ENCODE measurements at places on chromosomes 2 and 18. TPM values are rescaled to one million over a fixed set of nuclear protein-coding genes. Genes with fewer than 3 reads are reported as not detected.
A peak's percentile ranks its signal among the peaks of the same experiment; 100 is the strongest.

DNA sequence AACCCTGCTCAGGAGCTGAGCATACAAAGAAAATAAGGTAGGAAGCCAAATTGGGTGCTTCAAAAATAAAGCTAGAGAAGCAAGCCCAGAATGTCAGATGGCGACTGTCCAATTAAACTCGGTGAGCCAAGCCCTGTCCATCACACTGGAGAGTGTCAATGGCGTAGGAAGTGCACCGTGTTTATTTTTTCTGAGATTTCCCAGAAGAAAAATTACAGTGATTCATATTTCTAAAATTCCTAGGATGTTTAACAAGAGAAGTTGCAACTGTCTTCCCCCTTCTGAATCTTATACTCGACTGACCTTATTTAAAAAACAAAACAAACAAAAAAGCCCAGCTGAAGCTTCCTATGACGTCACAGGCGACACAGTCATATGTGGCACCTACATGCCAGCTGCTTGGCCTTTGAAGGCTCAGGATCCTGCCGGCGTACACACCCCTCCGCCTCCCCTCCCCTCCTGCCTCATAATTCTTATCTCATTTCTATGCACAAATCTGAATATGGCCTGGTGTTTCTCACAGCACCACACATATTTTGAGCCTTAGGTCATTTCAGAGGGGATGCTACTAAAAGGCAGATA, 60.8 kb downstream of the MBP start:
- no peak for DNase-seq
- H3K36me3 ChIP-seq = peaks cover 5% of the 10 kb centered on the region
- H3K4me1 ChIP-seq = peaks cover 59% of the 10 kb centered on the region
- H3K4me3 ChIP-seq = peak overlapping the region; percentile 34

- DNase-seq = no peak
- H3K27me3 ChIP-seq = no peaks in the 10 kb centered on the region
- H3K36me3 ChIP-seq = no peaks in the 10 kb centered on the region
Observed at GRCh38 chr2:127611076-127611925, 34.7 kb upstream of the GPR17 start.

- no peak for DNase-seq
- H3K27ac ChIP-seq = no peak overlapping the region
- no peaks in the 10 kb centered on the region for H3K4me1 ChIP-seq
- no peaks in the 10 kb centered on the region for H3K36me3 ChIP-seq
- no peak overlapping the region for H3K4me3 ChIP-seq
Observed at GRCh38 chr18:78875016-78875777, 104.4 kb upstream of the SALL3 start.

CRYGC gene
- polyA plus RNA-seq = not detected

SLC1A4 gene
- polyA plus RNA-seq = 8.2 TPM

DLX2 gene
- 0.26 TPM for polyA plus RNA-seq

GRCh38 chr2:24107-24506, 22.2 kb downstream of the FAM110C start:
- H3K4me1 ChIP-seq = peaks cover 6% of the 10 kb centered on the region
- no peaks in the 10 kb centered on the region for H3K36me3 ChIP-seq
- no peak overlapping the region for H3K27ac ChIP-seq
- H3K27me3 ChIP-seq = no peaks in the 10 kb centered on the region
- DNase-seq = no peak

GRCh38 chr2:215994911-215995310, 18.4 kb downstream of the MREG start:
- peaks cover 3% of the 10 kb centered on the region for H3K4me1 ChIP-seq
- no peak overlapping the region for H3K4me3 ChIP-seq
- no peak for DNase-seq
- H3K36me3 ChIP-seq = peaks cover 13% of the 10 kb centered on the region
- no peaks in the 10 kb centered on the region for H3K27me3 ChIP-seq

HOXD13 gene
- polyA plus RNA-seq = not detected

GRCh38 chr18:48814490-48815178, 136.1 kb downstream of the SMAD7 start:
- H3K4me3 ChIP-seq = no peak overlapping the region
- DNase-seq = no peak
- peaks cover 9% of the 10 kb centered on the region for H3K36me3 ChIP-seq
- no peaks in the 10 kb centered on the region for H3K27me3 ChIP-seq

DNA sequence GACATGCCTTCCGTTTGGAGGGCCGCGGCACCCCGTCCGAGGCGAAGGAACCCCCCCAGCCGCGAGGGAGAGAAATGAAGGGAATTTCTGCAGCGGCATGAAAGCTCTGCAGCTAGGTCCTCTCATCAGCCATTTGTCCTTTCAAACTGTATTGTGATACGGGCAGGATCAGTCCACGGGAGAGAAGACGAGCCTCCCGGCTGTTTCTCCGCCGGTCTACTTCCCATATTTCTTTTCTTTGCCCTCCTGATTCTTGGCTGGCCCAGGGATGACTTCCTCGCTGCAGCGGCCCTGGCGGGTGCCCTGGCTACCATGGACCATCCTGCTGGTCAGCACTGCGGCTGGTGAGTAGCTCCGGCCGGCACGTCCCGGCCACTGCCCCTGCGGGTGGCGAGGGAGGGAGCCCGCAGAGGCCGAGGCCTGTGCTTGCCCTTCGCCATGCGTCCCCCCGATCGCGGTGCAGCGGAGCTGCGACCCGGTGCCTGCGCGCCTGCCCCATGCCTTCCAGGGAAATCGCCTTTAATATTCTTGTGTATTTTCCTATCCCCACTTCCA, 1.2 kb downstream of the BMPR2 start:
- H3K4me1 ChIP-seq = peaks cover 14% of the 10 kb centered on the region
- H3K27me3 ChIP-seq = no peaks in the 10 kb centered on the region
- DNase-seq = no peak
- peak overlapping the region; percentile 96 for H3K4me3 ChIP-seq
- peak overlapping the region; percentile 96 for H3K27ac ChIP-seq
- no peaks in the 10 kb centered on the region for H3K36me3 ChIP-seq

- H3K4me3 ChIP-seq = no peak overlapping the region
- no peak for DNase-seq
- H3K27me3 ChIP-seq = no peaks in the 10 kb centered on the region
- H3K4me1 ChIP-seq = peaks cover 3% of the 10 kb centered on the region
Observed at GRCh38 chr2:230043461-230043860, 25.3 kb downstream of the SLC16A14 start.

GRCh38 chr2:237298151-237299118, 115.5 kb downstream of the COL6A3 start:
- H3K36me3 ChIP-seq = no peaks in the 10 kb centered on the region
- no peak overlapping the region for H3K4me3 ChIP-seq
- H3K27ac ChIP-seq = peak overlapping the region; percentile 70

SNRPD1 gene
- polyA plus RNA-seq = 32.6 TPM

DNA sequence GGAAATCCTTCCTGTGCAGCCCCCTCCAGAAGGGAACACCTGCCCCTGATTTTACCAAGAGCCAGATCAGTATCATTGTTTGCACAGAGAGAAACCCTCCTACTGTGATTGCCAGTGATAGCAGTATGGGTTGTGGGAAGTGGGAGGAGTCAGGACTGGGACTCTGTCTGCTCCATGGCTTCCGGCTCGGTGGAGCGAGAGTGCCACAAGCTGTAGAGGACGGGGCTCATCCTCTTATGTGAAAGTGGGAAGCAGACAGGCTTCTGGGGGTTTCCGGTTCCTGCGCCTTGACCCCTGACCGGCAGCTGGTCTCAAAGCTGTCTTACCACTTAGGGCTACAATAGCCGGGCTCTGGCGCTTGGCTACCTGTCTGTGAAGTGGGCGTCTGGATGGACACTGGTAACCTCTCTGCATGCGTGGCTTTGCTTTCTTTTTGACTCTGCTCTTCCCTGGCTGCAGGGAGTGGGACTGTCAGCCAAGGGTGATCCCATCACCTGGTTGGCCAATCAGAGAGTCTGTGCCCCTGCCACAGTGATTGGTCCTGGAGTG, 79.7 kb downstream of the BCL2L11 start:
- peaks cover under 1% of the 10 kb centered on the region for H3K27me3 ChIP-seq
- no peaks in the 10 kb centered on the region for H3K36me3 ChIP-seq
- H3K4me3 ChIP-seq = no peak overlapping the region

- H3K36me3 ChIP-seq = no peaks in the 10 kb centered on the region
- no peak for DNase-seq
- no peaks in the 10 kb centered on the region for H3K27me3 ChIP-seq
Observed at GRCh38 chr2:55147041-55147440, 85.1 kb downstream of the CLHC1 start.

- peaks cover 25% of the 10 kb centered on the region for H3K4me1 ChIP-seq
- H3K27me3 ChIP-seq = no peaks in the 10 kb centered on the region
- H3K27ac ChIP-seq = peak overlapping the region; percentile 48
- H3K4me3 ChIP-seq = no peak overlapping the region
- H3K36me3 ChIP-seq = no peaks in the 10 kb centered on the region
Observed at GRCh38 chr2:97951155-97951680, 44.5 kb downstream of the TMEM131 start.

- no peaks in the 10 kb centered on the region for H3K27me3 ChIP-seq
- DNase-seq = no peak
- peaks cover 13% of the 10 kb centered on the region for H3K4me1 ChIP-seq
- H3K4me3 ChIP-seq = no peak overlapping the region
Observed at GRCh38 chr2:135798762-135799161, 38.2 kb downstream of the LCT start.

DNA sequence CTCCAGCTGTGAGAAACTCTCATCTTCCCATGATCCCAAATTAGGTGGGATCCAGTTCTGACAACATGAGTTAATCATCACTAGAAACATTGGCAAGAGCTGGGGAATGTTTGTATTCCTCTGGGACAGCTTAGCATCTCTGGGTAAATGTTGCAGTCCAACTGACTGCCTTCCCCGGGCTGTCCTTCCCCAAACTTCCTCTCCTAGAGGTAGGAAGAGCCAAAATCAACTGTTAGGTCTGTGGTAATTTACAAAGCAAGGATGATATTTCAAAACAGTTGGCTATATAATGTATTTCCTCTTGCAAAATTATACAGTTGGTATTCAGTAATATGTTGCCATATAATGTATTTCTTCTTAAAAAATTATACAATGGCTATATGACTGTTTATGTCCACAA, 148.5 kb downstream of the MGAT5 start:
- H3K27ac ChIP-seq = no peak overlapping the region
- no peak for DNase-seq
- peaks cover 47% of the 10 kb centered on the region for H3K4me1 ChIP-seq
- no peak overlapping the region for H3K4me3 ChIP-seq
- peaks cover 4% of the 10 kb centered on the region for H3K36me3 ChIP-seq

WDFY1 gene
- 63.3 TPM for polyA plus RNA-seq

IL36B gene
- 0.14 TPM for polyA plus RNA-seq

Data from keratinocyte (primary cell).